ENCODE measurements at places on chromosomes 12 and 14.
A peak's percentile ranks its signal among the peaks of the same experiment; 100 is the strongest.

- no peaks in the 10 kb centered on the region for H3K36me3 ChIP-seq
- no peak overlapping the region for H3K4me3 ChIP-seq
- DNase-seq: no peak
- H3K4me1 ChIP-seq: no peaks in the 10 kb centered on the region
- H3K27ac ChIP-seq: no peak overlapping the region
These were observed 245.7 kb upstream of the MDGA2 start for GRCh38 chr14:47921133-47921532.

DNA sequence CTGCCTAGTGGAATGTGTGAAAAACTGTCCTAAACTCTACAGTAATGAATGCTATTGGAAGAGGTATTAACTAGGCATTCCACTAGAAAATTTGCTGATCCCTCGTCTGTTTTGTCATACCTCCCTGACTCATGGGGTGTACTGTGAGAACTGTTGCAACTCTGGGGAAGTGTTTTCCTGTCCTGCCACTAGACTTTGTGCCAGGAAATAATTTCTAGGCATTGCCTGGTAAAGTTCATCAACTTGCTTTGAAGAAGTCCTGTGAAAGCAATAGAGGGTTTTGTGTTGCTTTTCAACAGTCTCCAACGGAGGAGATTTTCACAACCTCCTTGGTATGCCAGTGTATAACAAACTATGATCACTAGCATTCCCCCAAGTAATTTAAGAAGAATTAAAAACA is 139.9 kb downstream of the AKAP6 start:
- H3K27me3 ChIP-seq: no peaks in the 10 kb centered on the region
- no peaks in the 10 kb centered on the region for H3K36me3 ChIP-seq
- peaks cover 32% of the 10 kb centered on the region for H3K4me1 ChIP-seq
- no peak overlapping the region for H3K4me3 ChIP-seq
- no peak overlapping the region for H3K27ac ChIP-seq

DNA sequence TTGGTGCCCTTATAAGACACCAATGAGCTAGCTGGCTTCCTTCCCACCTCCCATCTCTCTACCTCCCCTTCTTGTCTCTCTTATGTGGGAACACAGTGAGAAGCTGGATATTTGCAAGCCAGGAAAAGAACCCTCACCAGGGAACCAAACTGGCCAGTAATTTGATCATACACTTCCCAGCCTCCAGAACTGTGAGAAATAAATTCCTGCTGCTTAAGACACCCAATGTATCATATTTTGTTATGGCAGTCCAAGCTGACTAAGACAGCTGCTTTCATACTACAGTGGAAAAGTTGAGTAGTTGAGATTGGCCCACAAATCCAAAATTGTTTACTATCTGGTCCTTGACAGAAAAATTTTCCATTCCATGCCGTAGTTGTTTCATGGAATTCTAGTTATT is 269.0 kb downstream of the KCNH5 start:
- no peaks in the 10 kb centered on the region for H3K36me3 ChIP-seq
- DNase-seq: no peak
- H3K4me3 ChIP-seq: no peak overlapping the region
- no peaks in the 10 kb centered on the region for H3K27me3 ChIP-seq
- H3K27ac ChIP-seq: no peak overlapping the region

DNA sequence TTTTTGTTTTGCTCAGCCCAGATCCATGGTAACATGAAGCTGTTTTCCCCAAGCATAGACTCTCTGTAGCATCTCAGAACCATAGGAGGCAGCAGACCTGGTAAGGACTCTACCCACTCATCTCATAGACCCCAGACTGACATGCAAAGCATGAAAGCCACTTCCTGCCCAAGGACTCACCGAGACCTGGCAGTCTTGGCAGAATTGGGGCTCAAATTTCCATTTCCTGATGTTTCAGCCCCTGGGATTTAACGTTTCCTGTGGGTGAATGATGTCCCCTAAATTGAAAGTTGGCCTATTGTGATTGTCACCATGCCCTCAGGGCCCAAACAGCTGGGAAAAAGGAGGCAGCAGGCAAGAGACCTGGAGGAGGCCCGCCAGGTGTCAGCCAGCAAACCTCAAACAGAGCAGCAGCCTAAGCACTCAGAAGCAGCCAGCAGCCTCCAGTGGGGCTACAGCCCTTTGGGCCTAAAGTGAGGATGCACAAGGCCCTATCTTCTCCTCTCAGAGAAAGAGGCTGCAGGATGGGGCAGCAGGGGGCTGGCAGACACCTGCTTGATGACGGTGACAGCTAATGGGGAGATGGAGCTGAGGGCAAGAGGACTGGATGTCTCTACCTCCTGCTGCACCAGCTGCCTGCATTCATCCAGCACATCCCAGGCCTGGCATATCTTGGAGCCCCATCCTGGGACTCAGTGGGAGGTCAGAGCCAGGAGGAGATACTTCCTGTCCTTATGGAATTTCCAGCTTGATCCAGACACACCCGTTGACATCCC is 8.5 kb downstream of the KRT85 start:
- H3K36me3 ChIP-seq: no peaks in the 10 kb centered on the region
- H3K27me3 ChIP-seq: no peaks in the 10 kb centered on the region
- DNase-seq: peak; percentile 3
- H3K4me1 ChIP-seq: no peaks in the 10 kb centered on the region

- H3K4me3 ChIP-seq: no peak overlapping the region
- H3K4me1 ChIP-seq: peaks cover 6% of the 10 kb centered on the region
- DNase-seq: no peak
- H3K27me3 ChIP-seq: no peaks in the 10 kb centered on the region
These were observed 25.8 kb upstream of the ACTN1 start for GRCh38 chr14:69004731-69005431.

DNA sequence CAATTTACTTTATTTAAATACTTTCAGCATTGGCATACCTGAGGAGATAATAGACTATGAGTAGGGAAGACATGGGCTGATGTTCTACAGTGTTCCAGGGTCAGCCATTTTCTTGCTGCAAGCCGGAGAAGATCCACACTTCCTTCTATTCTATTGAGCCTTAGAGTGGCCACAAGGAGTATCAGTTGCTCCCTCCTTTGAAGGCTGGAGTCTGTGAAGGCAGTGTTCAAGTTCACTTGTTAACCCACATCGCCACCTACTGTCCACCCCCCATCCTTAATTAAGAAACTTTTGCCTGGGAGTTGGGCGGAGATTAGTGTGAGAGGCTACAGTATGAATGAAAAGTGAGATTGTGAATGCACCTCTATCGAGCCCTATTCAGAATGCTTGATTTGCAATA is 666.6 kb downstream of the NRXN3 start:
- peak; percentile 69 for DNase-seq
- H3K4me3 ChIP-seq: no peak overlapping the region
- no peaks in the 10 kb centered on the region for H3K27me3 ChIP-seq
- H3K36me3 ChIP-seq: no peaks in the 10 kb centered on the region

GRCh38 chr14:67345583-67345982 is 14.0 kb downstream of the ATP6V1D start:
- no peaks in the 10 kb centered on the region for H3K36me3 ChIP-seq
- H3K4me1 ChIP-seq: no peaks in the 10 kb centered on the region
- H3K4me3 ChIP-seq: no peak overlapping the region
- H3K27ac ChIP-seq: no peak overlapping the region

DNA sequence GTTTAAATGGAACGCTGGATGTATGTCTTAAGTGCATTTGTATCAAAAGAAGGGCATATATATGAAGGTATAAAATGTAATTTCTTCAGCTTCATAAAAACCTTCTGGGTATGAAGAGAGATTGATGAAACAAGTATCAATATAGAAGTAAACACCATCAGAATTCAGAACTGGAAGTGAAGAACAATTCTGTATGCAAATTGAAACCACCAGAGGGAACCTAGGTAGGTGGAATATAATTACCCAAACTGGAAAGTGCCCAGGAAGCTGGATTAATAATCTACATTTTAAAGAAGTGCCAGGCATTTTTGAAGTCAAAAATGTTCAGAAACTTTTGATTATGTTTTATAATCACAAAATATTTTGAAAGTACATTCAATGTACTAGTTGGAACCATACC is 336.2 kb upstream of the GARIN6 start:
- H3K36me3 ChIP-seq: no peaks in the 10 kb centered on the region
- no peaks in the 10 kb centered on the region for H3K4me1 ChIP-seq
- no peaks in the 10 kb centered on the region for H3K27me3 ChIP-seq
- H3K27ac ChIP-seq: no peak overlapping the region
- H3K4me3 ChIP-seq: no peak overlapping the region
